ENCODE measurements at places on chromosomes 13 and 19.

DNA sequence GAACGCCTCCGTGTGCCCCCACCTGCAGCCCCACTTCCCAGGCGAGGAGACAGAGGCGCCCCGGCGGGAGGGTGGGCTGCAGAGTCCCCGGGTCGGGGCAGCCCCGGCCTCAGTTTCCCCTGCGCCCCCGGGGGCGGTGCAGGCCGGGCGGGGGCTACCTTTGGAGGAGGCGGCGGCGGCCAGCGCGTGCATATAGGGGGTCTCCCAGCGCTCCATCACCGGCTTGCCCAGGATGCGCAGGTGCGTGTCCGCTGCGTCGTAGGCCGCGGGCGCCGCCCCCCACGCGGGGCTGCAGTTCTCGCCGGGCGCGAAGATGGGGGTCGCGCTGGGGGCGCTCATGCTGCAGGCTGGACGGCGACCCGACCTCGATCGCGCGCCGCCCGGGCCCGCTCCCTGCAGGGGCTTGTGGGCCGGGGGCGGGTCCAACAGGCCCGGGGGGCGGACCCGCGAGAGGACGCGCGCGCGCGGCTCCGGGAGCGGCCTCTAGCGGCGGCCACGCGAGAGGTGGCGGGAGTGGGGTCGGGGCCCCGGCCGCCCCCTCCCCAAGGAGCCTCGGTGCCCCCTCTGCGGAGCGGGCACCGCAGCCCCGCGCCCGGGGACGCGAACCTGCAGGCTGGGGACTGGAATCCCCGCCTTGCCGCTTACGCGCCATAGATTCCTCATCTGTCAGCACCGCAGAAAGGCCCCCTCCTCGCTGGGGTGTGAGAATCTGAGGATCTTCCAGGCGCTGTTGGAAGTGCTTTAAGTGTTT is at the start of gene GAMT:
Gene GAMT (minus strand): TSS at position 405 of the 751 bp plus-strand sequence. CDS start 66 bp downstream, at position 339.
- DNase-seq = peak; percentile 87

DNA sequence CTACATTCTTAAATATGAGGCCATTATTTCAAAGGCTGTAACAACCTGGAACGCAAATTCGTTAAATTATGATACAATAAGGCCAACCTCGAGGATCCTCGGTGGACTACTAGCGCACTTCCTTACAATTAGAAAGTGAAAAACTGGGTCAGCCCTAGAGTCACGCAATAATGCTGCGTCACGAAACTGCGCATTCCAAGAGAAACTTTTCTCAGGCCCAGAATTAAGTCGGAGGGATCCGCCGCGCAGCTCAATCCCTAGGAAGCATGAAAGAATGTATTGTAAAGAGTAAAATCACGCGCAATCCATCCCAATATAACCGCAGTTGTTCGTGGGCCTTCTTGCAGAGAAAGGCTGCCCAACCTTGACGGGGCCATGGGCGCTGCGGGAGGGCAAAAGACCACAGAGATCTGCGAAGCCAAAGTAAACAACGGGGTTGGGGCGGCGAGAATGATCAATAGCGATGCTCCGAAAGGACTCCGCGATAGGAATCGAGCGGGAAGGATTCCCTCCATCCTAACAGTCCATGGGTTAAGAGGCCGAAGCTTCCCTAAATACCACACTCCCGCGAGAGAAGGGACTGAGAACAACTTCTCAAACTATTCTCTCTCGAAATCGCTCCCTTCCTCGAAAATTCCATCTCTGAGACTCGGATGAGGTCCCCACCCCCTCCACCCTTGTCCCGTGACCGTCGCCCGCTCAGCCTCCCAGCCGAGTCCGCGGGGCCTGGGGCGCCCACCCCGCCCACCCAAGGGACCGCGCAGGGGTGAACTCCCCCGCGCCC is 564 bp downstream of the SPART start:
- DNase-seq = peak; percentile 45

GRCh38 chr19:2627319-2627829 is 75.1 kb downstream of the GNG7 start:
- peak; percentile 39 for DNase-seq

- no peak for DNase-seq
Observed at GRCh38 chr19:27709496-27709895, 1503.5 kb downstream of the UQCRFS1 start.

DNA sequence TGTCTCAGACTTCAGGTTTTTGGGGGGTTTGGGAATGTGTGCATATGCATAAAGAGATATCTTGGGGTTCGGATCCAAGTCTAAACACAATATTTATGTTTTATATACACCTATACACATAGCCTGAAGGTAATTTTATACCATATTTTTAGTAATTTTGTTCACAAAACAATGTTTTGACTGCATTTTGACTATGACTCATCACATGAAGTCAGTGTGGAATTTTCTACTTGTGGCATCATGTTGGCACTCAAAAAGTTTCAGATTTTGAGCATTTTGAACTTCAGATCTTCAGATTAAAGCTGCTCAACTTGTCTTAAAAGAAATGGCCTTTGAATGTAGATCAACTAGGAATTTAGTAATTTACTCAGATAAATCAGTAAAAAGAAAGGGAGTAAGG is 712.9 kb upstream of the GPC6 start:
- no peak for DNase-seq

DNA sequence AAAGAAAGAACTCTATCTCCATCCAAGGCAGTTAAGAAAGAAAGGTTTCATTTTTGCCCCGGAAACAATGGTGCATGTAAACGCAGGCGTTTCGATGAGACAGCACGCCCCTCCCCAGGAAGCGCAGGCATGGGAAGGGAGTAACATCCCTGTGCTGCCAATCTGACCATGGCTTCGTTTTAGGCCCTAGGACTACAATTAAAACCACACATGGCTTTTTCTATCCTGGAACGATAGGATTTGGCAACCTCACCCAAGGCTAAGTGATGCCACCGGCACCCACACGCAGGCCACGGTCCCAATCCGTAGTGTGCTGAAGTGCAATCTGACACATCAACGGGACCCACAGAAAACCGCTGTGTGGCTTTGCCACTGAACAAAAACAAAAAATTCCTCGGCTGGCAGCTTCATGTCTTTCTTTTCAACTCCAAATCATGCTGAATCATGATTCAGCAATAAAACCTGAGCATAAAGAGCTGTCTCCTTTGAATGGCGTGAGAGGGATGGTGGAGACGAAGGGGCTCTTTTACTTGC is 24.2 kb downstream of the RANBP3 start:
- DNase-seq = no peak

DNA sequence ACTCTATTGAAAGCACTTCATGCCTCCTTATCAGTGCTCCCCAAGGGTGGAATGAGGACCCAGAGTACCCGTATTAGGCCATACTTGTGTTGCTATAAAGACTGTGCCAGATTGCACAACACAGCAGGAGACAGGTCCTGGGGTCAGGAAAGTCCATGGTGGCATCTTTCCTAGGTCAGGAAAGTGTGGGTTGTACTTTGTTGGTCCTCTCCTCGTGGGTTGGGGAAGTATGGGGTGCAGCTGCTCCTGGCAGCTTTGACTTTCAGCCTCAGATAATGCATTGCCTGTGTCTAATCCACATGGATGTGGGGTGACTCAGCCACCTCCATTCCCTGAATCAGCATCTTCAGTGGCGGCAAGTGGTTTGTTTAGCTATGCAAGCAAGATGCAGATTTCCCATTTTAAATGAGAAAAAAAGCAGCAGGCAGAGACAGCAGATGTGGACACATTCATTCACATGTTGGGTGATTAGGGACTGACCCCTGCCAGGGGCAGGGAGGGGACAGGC is 8.4 kb upstream of the CYP2B6 start:
- DNase-seq = peak; percentile 61

GRCh38 chr13:97390941-97391600 is 42.9 kb upstream of the RAP2A start:
- DNase-seq = no peak

DNA sequence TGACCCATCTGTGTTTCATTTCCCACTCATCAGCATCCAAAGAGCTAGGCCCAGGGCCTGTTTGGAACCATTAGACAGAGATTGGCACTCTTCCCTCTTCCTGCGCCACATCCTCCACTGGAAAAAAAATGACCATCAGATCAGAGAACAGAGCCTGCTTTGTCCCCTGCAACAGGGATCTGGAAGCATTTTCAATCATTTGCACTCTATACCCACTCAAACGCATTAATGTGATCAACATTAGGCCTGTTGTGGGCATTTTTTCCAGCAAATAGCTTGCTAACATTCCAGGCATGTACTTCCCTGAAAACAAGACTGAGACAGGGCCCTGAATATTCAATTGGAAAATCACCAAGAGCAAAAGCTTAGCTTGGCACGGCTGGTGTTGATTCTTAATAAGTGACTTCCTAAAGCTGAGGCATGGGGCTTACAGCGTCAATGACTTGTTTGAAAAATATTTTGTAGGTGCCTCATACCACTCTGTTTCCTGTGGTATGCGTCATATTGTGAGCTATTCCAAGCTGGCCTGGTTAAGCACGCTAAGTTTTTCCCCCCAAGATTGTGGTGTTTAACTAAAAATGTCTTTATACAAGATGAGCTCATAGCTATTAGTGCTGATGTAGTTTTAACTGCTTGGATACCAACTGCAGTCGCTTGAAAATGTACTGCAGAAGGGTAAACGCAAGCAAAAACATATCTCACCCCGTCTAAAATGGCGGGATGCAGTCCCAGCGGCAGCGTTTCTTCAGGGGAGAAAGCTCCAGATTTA is 404.4 kb downstream of the SPRY2 start:
- DNase-seq = no peak

DNA sequence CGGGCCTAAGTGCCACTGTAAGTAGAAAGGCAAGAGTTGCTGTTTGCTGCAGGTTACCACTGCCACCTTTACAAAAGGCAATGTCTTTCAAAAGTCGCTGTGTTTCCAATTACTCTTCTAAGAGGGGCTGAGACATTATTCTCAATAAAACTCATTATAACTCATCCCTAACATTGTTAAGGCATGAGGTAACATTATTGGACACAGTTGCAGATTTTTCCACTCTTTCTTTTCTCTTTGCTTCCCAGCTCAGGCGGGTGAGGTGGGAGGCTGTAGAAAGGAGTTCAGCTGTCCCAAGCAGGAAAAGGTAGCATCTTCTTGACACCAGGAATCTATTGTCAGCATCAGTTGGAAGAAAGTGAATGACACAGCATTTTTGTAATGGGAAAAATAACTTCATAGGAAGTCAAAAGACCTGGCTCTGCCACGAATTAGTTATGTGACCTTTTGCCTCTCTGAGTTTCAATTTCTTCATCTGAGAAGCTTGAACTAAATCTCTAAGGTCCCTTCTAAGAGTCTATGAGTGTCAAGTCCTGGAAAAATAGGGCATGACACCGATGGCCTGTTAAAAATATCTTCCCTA is 2.1 kb upstream of the UBL3 start:
- no peak for DNase-seq

GRCh38 chr19:10412257-10412977 is 7.9 kb upstream of the PDE4A start:
- DNase-seq = no peak

GRCh38 chr19:50067575-50067974 is 41.8 kb downstream of the ZNF473 start:
- no peak for DNase-seq

DNA sequence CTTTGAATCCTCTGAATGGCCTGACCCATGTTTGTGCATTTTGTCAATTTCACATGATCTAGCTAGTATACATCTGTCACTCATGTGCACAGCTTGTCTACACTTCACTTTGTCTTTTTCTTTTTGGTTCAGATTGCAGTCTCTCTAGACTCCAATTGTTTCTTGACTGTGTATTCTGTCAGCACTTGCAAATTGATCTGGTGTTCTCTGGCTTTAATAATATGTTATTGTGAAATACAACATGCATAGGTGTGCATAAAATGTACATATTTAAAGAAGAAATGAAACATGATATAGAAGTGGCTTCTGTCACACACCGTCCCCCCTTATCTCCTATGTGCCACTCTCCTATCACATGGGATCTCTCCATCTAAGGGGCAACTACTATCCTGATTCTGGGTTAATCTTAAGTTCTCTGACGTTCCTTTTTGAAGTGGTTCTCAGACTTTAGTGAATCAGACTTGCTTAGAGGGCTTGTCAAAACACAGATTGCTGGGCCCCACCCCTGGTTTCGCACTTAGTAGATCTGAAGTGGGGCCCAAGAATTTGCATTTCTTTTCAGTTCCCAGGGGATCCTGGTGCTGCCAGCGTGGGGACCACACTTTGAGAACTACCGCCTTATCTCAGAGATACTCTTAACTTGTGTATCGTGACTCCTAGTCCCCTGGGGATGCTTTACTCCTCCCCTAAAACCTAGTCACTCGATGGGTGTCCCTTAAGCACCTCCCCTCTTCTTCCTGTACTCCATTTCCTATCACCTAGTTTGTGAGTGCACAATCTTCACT is 5.8 kb downstream of the KRTDAP start:
- DNase-seq = no peak

- DNase-seq = peak; percentile 62
Observed at GRCh38 chr19:49556412-49557398, 23.7 kb downstream of the NOSIP start.

DNA sequence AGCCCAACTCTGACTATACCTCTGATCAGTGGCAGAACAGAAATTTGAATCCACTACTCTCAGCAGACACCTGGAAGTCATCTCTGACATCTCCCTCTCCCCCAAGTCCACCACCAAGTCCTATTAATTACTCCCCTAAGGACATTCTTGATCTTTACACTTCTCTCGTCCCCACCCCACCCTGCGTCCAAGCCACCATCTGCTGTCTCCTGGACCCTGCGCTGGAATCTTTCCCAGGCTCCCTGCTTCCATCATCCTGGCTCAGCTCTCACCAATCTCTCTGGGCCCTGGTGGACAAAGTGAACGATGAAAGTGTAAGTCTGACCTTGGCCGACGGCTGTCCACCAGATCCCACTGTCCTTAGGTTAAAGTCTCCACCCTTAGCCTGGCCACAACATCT is 145.6 kb upstream of the GJB6 start:
- no peak for DNase-seq

DNA sequence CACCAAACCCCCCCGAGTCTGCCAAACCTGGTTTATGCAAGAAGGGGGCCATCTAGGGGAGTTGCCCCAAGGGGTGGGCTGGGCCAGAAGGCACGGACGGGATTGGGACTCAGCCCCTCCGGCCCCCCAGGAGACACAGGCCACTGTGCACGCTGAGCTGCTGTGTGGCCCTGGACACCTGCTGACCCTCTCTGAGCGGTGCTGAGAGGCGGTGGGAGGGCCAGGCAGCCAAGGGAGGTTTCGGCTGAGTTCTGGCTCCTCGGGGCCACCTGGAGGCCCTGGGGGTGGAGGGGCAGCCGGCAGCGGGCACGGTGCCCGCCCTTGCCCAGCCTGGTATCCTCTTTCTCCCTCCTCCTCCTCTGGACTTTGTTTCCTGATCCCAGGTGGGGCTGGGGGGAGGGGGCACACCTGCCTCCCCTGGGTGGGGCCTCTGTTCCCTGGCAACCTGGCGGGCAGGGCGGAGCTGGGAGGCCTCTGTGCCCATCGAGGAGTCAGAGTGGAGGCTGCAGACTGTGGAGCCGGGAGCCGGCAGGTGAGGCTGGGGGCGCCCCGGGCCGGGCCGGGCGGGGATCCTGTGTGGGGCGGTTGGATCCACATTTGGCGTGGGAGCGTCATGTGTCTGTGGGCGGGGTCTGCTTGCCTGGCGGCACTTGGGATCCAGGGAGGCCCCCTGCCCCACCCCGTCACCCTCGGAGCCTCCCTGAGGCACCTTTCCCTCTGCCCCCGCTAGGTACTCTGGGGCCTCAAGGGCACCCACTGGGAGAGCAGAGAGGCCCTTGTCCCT is at the start of gene MISP:
Gene MISP (plus strand): TSS at position 473 of the 784 bp plus-strand sequence. CDS start 5,835 bp downstream, outside the sequence.
- no peak for DNase-seq

Data from iPS-NIHi11 (cell line).